ENCODE measurements at places on chromosomes 6 and 20. TPM values are rescaled to one million over a fixed set of nuclear protein-coding genes. Genes with fewer than 3 reads are reported as not detected.

DNA sequence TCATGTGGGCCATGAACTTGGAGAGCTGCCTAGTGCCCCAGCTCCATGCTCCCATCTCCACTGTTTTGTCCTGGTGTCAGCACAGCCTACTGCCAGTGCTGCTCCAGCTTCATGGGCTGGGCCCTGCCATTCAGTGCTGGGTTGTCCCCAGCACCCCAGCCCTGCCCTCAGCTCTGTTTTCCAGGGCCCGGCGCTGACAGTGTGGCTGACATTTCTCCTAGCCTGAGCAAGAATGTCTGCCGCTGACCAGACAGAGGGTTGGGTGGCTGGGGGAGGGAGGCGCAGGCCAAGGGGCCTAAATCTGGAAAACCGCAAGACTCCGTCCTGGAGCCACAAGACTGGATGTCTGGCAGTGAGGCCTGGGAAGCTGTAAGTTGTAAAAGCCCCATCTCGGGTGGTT is 78.9 kb downstream of the DHX35 start:
- DNase-seq: no peak

DNA sequence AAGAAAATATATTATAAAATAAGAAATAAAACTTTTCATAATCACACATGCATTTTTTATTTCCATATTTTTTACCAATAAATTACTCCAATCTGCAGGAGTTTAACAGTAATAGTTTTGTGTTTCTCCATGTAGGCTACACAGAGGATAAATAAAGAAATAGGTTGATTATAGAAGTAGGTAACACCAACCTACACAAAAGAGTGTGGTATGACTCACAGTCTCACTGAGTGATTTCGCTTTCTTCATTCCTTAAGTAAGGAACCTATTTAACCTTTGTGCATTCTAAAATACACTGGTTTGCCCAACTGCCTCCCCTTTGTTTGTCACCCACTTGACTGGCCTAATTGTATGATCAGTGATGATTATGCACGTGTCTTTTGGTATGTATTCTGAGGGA is 244.2 kb upstream of the RIMS1 start:
- DNase-seq: peak; percentile 23

GRCh38 chr6:165971202-165971601 is 196.4 kb downstream of the TBXT start:
- no peak for DNase-seq

MAPK13 gene
- 29.5 TPM for total RNA-seq

TMEM200A gene
- 3.7 TPM for total RNA-seq
